ENCODE measurements at places on chromosomes 2 and 18.

GRCh38 chr2:64312622-64313397 lies 141.2 kb upstream of the LGALSL start:
- DNase-seq = no peak

- no peak for DNase-seq
These were observed 119.4 kb upstream of the PIEZO2 start for GRCh38 chr18:11268741-11269233.

- DNase-seq = no peak
These were observed 855.1 kb upstream of the ACVR2A start for GRCh38 chr2:146989741-146990140.

- DNase-seq = no peak
These were observed 30.8 kb upstream of the EML4 start for GRCh38 chr2:42138163-42139015.

GRCh38 chr2:172859581-172860335 lies 124.1 kb downstream of the RAPGEF4 start:
- DNase-seq = no peak

GRCh38 chr18:24474406-24474805 lies 14.0 kb downstream of the HRH4 start:
- DNase-seq = no peak

DNA sequence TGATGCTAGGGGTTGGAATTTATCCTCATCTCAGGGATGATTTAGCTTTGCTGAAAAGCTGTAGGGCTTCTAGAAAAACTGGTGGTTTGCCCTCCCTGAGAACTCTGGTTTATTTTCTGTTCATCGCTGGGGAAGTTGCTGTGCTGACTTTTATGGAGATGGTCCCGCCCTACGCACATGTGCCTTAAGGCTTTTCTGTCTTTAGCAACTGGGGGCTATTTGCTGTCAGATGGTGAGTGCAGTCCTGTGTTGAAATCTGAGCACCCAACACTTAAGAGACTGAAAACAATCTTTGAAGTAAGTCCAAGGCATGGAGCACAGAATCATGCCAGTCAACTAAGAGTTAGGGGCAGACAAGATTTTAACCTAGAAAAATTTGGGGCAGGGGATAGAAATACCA lies 2148.4 kb upstream of the CELF4 start:
- DNase-seq = no peak

- no peak for DNase-seq
These were observed 500.5 kb upstream of the RAB6C start for GRCh38 chr2:129478902-129479517.

GRCh38 chr2:1777781-1778180 lies 33.5 kb upstream of the PXDN start:
- no peak for DNase-seq

DNA sequence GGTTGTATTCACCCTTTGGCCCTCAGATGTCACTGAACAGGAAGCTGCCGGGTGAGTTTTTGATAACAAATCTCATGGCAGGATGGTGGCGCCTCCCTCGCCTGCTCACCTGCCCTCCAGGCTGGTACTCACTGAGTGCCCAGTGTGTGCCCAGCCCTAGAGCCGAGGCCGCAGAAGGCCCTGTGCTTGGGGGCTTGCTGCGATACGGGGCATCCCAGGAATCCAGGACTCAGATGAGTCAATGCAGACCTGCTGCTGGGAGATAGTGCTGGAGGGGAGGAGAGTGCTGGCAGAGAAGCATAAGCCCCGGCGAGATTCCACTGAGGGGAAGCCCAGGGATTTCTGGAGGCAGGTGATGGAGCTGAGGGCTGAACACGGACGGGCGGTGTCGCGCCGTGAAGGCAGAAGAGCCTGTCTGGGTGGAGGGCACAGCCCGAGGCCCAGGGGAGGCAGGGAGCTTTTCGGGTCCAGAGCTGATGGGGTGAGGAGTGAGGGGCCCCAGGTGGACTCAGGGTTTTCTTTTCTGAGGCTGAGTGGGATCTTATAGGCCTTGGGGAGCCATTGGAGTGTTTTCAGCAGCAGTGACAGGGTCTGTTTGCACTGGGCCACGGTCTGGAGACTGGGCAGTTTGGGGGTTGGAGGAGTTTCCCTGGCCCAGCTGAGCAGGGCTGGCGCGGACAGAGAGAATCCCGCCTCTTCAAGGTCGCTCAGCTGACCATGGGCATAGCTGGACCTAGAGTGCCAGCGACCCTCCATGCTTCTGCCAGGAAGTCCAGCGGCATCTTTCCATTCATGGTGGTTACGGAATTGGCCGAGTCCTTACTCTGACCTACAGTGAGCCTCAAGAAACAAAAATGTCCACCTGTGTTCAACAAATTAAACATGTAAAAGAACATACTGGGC lies 35.5 kb downstream of the LDLRAD4 start:
- DNase-seq = no peak

DNA sequence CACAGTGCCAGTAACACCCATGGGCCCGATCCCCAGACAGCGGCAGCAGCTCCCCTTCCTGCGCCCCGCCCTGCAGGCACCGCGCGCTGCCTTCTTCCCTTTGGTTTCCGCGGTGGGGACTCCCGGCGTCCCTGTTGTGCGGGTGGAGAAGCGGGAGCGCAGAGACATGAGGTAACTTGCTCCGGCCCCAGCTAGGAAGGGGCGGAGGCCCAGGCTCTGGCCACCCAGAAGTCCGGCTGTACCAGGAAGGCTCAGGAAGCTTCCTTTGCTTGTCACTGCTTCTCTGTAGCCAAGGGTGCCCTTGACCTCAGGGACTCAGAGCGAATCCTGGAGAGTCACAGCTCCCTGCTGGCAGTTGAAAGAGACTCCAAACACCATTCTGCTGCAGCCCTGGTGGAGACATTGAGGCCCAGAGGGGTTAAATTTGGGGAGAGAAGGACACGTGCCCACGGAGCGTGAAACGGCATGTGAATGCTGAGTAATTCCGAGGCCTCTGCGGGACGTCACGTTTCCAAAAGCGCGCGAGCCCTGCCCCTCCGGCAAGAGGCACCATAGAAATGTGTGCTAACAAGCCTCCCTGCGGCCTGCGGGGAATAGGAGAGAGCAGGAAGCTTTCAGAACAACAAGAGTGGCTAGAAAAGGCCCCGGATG lies 6.7 kb upstream of the ADCY3 start:
- DNase-seq = peak; percentile 72

DNA sequence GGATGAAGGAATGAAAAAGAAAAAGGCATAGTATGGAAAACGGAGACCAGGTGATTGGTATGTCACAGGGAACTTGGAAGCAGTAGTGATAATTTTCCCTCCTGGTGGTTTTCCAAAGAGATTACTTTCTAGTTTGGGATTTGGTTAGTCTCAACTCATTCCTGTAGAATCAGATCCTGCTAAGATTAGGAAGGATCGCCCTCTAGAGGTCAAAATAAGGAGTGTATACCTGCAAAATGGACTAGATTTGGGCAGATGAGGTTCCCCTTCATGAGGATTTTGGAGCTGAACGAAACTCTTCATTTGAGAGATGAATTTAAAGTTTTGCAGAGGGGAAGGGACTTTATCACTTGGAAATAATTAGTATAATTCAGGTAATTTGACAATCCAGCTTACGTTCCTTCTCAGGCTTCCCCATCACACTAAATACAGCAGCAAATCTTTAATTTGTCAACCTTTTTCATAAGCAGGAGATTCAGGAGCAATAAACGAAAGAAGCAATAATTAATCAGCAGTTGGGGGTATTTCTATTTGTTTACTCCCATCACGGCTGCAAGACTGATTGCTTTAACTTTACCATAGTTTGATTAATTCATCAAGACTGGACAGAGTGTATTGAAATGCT lies 65.2 kb downstream of the CCDC195 start:
- DNase-seq = peak; percentile 59

- DNase-seq = no peak
These were observed 91.7 kb downstream of the SESTD1 start for GRCh38 chr2:179172894-179173293.

GRCh38 chr2:50556934-50557575 lies 474.9 kb downstream of the NRXN1 start:
- no peak for DNase-seq

- no peak for DNase-seq
These were observed 142.1 kb downstream of the CABLES1 start for GRCh38 chr18:23277399-23277798.

DNA sequence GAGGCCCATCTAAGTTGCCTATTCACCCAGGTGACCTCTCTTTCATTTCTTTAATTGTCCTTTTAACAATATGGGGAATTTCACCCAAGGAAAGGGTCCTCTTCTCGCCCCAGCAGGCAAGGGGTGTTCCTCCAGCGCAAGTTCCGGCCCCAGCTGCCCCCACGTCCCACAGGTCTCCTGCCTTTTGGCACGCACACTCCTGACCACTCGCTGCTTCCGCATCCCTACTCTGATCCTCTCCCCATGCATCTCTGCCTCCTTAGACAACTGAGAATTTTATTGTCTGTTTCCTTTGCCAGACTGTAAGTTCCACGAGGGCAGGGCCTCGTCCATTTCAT lies 684 bp upstream of the ARPC2 start:
- DNase-seq = no peak

- no peak for DNase-seq
These were observed 31.6 kb upstream of the MAP3K20 start for GRCh38 chr2:173043897-173044519.

GRCh38 chr18:23893653-23894052 lies 120.9 kb upstream of the TTC39C start:
- DNase-seq = no peak

Measured in H7 (cell line).